Common myeloid progenitor, CD34-positive (primary cell): ENCODE measurements at places on chromosomes 11 and 22.

DNA sequence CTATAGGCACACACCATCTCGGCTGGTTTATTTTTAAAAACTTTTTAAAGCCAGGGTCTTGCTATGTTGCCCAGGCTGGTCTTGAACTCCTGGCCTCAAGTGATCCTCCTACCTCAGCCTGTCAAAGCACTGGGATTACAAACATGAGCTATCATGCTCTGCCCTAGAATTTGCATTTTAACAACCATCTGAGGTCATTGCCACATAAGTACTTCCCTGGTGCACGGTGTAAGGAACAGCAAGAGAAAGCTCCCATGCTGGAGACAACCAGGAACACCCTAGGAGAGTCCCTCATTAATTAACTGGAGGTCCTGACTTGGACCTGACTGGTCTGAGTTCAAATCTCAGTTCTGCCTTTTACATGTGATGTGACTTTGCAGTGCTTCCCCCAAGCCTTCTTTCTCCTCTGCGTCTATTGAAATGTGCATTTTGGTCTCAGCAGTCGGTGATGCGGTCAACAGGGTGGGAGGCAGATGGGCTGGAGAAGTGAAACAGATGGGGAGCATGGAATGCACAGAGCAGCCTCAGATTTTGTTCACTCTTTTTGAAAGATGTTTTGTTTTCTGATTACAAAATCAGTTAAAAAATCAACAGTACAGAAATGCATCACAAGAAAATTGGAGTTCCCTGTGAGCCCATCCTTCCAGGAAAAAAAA lies 146.5 kb downstream of the MYO18B start:
- no peak for DNase-seq

- no peak for DNase-seq
These were observed 52.9 kb downstream of the GAB4 start for GRCh38 chr22:16955081-16955480.

DNA sequence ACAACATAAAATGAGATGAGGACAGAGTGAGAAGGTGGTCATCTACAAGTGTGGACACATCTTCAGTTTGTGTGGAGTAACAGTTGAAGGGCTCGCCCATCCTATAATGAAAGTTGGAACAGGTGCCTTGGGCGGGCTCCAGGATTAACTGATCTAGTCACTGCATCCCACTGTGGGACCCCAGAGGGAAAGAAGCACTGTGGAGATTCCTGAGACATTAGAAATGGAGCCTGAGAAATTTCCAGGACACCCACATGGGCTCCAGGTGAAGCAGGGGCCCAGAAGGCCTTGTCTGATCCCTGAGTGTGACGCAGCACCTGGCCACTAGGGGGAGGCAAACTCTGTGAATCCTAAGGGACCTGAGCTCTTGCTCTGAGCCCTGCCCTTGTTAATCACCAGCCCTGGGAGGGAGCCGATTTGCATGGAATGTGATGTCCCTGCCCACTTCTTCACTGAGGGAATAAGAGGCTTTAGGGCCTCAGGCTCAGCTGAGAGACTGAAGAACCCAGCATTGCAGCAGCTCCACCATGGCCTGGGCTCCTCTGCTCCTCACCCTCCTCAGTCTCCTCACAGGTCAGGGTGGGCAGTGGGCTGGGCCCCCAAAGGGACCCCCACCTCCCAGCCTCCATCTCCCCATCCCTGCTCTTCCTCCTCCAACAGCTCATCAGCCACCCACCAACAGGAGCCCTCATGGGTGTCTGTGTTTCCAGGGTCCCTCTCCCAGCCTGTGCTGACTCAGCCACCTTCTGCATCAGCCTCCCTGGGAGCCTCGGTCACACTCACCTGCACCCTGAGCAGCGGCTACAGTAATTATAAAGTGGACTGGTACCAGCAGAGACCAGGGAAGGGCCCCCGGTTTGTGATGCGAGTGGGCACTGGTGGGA lies 98.4 kb downstream of the VPREB1 start:
- DNase-seq = peak; percentile 39

DNA sequence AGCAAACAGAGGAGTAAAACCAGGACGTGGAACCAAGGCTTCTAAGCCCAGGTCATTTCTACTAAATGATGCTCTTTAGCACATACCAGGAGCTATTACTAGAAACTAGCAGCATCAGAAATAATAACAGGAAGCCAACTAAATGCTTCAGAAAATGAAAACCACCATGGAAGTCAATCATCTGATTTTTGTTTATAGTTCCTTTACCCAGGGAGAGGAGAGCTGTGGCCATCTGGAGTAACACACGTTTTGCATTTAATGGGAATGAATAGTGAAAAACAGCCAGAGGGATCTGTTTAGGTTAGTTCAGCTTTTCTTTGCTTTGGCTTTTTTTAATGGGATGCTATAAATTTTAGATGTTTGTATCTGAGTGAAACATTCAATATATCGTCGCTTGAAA lies 250.7 kb upstream of the ARHGAP20 start:
- no peak for DNase-seq

DNA sequence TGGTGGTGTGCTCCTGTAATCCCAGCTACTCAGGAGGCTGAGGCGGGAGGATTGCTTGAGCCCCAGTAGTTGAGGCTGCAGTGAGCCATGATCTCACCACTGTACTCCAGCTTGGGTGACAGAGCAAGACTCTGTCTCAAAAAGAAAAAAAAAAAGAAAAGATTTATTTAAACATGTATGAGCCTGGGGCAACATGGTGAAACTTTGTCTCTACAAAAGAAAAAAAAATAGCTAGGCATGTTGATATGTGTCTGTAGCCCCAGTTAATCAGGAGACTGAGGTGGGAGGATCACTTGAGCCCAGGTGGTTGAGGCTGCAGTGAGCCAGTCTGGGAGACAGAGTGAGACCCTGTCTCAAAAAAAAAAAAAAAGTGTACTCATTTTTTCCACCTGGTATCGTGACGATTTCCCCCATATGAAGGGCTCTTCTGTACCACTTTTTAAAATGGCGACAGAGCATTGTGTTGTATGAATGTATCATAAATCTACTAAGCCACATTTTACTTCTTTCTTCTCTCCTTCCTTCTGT lies 16.4 kb upstream of the KCTD14 start:
- DNase-seq = no peak

DNA sequence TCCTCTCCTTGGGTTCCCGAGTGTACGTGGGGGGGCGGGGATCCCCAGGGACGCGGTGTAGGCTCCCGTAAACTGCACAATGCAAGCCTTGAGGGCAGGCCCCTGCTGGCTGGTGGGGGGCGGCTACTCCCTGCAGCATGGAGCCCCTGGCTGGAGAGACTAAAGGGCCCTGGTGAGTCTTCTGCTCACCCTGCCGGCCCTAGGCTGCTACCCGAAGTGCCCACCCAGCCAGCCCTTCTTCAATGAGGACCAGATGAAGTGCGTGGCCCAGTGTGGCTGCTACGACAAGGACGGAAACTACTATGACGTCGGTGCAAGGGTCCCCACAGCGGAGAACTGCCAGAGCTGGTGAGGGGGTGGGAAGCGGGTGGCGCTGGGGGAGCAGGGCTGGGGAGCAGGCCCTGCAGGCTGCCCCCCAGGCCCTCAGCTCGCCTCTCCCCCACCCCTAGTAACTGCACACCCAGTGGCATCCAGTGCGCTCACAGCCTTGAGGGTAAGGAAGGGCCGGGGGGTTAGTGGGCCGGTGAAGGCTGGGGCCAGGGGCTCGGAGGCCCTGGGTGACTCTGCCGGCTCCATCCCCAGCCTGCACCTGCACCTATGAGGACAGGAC lies 16.8 kb downstream of the MUC5B start:
- no peak for DNase-seq

GRCh38 chr22:41092847-41093411 lies 537 bp downstream of the EP300 start:
- DNase-seq = peak; percentile 71

DNA sequence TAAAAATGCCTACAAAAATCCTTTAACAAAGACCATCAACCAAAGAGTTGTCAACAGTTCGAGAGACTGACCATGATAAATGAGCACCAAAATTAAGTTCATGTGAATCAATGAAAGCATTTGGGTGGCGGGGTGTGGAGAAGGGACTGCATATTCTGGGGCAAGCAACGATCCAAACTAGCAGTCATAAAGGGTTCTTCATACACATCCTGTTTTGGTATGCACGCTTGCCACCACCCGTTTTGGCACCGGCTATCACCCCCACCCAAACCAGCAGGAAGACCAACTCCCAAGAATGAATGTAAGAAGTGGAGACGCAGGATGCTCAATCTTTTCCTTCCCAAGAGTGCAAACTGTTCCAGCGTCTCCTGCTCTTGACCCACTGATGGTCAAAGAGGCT lies 80.8 kb downstream of the SGSM3 start:
- peak; percentile 24 for DNase-seq

GRCh38 chr11:93198215-93198845 lies 539 bp upstream of the SLC36A4 start:
- DNase-seq = peak; percentile 69

GRCh38 chr11:35983981-35984380 lies 40.1 kb downstream of the LDLRAD3 start:
- DNase-seq = no peak

DNA sequence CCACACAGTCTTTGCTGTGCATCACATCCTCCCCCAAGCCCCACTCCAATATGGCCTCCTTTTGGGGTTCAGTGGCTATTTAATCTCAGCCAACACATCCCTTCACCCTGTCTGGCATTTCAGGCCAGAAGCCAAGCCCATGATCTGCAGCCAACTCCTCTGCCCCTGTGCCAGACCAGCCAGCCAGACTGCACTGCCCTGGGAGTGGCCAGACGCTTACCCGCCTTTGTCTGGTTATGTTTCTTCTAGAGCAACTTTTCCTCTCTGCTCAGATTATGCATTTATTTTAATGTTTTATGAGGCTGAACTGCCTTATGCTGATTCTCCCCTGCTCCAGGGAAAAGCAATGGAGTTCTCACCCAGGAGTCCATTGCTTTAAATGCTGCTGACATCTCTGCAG lies 206.7 kb upstream of the TBCEL start:
- no peak for DNase-seq

- peak; percentile 88 for DNase-seq
These were observed at the start of gene ARHGEF17 for GRCh38 chr11:73308003-73308960. TSS of gene ARHGEF17 (plus strand) at chr11:73308276. CDS start at chr11:73308639, 363 bp downstream.

GRCh38 chr11:128547946-128548648 lies 39.3 kb downstream of the ETS1 start:
- no peak for DNase-seq
